ENCODE measurements at places on chromosomes 3 and 15.
A peak's percentile ranks its signal among the peaks of the same experiment; 100 is the strongest.

GRCh38 chr3:124764746-124765145 lies 34.5 kb downstream of the UMPS start:
- no peak for DNase-seq

- DNase-seq = no peak
Measured at GRCh38 chr3:186290796-186291195, 71.2 kb downstream of the DGKG start.

DNA sequence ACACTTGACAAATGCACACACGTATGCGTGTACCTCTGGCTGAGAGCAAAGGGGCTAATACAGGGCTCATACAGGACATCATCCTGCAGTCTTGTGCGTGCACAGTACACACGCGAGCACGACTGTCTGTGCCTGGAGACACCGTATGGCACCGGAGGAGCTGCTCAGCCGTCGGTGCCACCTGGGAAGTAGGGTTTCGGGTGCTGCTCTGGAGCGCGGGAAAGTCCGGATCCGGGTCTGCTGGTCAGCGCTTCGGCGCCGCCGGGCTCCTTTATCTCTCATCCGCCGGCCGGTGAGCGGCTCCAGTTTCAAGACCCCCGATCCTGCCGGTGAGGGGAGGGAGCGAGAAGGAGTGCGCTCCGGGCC lies 9.3 kb downstream of the FOXL2 start:
- DNase-seq = no peak

GRCh38 chr3:106620646-106621045 lies 751.8 kb upstream of the CBLB start:
- DNase-seq = no peak

GRCh38 chr3:25418596-25418995 lies 9.5 kb upstream of the RARB start:
- DNase-seq = no peak

- no peak for DNase-seq
Measured at GRCh38 chr3:126932188-126932931, 50.6 kb upstream of the PLXNA1 start.

DNA sequence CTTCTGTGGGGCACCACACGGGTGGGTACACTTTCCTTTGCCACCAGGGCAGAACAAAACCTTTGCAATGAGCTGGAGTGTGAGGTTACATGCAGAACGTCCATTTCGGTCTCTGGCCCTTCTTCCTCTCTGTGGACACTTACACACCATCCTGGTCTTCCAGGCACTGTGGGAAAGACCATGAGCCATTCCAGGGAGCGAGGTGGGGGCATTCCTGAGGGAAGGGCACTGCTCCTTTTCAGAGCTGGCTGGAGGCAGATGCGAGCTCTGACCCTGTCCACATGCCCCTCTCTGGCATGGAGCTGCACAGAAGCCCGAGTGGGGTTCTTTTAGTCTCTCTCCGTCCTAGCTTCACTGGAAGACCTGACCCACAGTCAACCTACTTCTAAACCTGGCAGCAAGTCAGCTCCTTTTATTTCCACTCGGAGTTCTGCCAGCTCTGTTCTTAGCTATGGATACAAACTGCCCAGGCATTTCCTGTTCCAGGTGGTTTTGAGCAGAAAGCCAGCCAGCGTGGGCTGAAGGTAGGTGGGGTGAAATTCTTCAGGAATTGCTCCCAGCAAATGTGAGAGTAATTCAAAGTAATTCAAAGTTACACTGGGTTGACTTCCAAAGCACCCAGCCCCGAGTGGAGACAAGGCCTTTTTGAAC lies 281.4 kb downstream of the ADAMTS17 start:
- DNase-seq = no peak

DNA sequence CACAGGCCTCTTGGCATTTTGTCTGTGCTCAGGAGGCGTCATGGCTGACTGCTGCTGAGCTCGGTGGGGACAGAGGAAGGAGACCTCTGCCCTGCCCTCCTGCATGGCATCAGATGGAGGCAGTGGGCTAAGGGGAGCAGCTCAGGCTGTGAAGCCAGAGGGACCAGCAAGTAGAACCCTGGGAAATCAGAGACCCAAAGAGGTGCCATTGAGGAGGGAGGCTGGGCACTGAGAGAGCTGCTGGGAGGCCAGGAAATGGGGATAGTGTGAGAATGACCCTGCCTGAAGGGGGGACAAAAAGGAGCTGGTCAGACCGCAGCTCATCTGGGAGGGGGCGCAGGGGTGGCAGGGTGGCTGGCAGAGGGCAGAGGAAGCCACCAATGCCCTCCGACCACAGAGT lies 136.8 kb downstream of the FBLN2 start:
- DNase-seq = no peak

- DNase-seq = no peak
Measured at GRCh38 chr3:182364323-182364722, 429.0 kb upstream of the ATP11B start.

GRCh38 chr15:65132878-65133547 lies 595 bp downstream of the PDCD7 start:
- DNase-seq = peak; percentile 37

- DNase-seq = no peak
Measured at GRCh38 chr3:31184261-31185061, 290.0 kb upstream of the GADL1 start.

DNA sequence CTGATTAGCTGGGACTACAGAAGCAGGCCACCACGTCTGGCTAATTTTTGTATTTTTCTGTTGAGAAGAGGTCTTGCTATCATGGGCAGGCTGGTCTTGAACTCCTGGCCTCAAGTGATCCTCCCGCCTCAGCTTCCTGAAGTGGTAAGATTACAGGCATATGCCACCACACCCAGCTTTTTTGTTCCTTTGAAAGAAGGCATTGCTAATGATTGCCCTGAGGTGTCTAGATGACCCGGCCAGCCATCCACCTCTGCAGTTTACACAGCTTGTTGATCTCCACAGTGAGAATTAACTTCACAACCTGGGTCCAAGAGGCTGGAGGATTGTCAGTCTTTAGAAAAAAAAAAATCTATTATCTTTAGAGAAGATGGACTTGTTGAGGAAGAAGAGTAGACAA lies 58.7 kb downstream of the SMAD3 start:
- DNase-seq = no peak

GRCh38 chr3:29690686-29691353 lies 409.9 kb downstream of the RBMS3 start:
- no peak for DNase-seq

GRCh38 chr3:136954251-136954650 lies 3.5 kb upstream of the IL20RB start:
- no peak for DNase-seq

- DNase-seq = no peak
Measured at GRCh38 chr3:4493941-4494894, 1.1 kb downstream of the ITPR1 start.

DNA sequence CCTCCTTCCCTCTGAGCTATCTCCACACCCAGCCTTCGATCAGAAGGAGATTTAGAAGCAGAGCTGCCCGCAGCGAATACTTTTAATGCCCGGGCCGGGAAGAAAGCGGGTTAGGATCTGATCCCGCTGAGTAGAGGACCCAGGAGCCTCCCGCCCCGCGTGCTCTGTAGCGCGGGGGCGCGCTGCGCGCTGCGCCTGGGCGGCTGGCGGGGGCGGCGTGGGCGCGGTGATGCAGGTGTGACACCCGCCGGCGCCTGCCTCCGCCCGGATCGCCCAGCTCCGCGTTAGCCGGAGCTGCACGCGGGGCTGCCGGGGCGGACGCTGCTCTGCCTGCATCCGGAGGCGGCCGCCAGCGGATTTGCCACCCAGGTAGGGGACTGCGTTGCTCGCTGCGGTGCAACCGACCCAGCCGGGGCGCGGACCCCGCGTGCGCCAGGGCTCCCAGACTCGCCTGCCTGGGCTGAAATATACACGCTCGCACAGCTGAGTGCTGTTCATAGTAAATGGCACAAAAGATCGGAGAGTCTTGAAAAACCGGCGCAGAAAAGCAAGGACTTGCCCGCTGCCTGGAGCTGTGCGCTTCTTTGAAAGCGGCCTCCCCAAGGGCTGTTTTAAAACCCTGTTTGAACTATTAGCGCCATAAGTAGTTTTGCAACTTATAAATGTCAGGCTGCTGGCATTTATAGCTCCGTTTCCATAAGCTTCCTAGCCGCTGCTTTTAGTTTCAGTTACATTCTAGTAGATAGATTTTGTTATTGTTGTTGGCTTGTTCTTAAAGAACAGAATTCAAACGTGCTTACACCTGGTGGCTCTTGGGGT lies at the start of gene SV2B:
Gene SV2B (plus strand): TSS at position 263 of the 819 bp plus-strand sequence. CDS start 126,007 bp downstream, outside the sequence.
- peak; percentile 18 for DNase-seq

GRCh38 chr15:73906346-73907034 lies 19.8 kb upstream of the LOXL1 start:
- DNase-seq = no peak

- DNase-seq = no peak
Measured at GRCh38 chr3:129661766-129662165, 55.3 kb upstream of the PLXND1 start.

- no peak for DNase-seq
Measured at GRCh38 chr15:54353726-54354125, 375.5 kb downstream of the UNC13C start.

DNA sequence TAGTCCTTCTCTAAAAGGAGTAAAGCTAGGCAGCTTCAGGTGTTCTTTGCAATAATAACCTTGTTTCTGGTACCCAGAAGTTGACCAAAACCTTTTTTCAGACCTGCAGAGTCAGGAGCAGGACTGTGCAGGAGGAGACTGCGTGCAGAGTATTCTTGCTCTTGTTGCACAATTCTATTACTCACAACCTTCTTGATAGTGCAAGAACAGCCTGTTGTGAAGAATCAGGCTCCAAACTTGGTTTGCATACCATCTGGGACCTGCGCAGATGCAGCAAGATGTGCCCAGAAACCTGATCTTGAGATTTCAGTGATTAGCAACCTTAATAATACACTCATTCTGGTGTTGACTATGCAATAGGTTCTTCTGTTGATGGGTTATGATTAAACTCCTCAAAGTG lies 111.9 kb downstream of the ATG7 start:
- DNase-seq = no peak

- peak; percentile 82 for DNase-seq
Measured at GRCh38 chr15:92069308-92070250, 216.1 kb downstream of the SLCO3A1 start.

GRCh38 chr3:172204716-172205115 lies 165.3 kb downstream of the FNDC3B start:
- DNase-seq = no peak

DNA sequence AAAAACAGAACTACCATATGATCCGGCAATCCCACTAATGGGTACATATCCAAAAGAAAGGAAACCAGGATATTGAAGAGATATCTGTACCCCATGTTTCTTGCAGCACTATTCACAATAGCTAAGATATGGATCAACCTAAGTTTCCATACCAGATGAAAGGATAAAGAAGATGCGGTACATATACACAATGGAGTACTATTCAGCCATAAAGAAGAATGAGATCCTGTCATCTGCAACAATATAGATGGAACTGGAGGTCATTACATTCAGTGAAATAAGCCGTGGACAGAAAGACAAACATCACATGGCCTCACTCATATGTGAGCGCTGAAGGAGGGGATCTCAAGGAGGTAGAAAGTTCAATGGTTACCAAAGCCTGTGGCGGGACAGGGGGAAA lies 3.0 kb downstream of the SLC41A3 start:
- DNase-seq = no peak

- DNase-seq = no peak
Measured at GRCh38 chr15:100809587-100809986, 70.0 kb upstream of the ALDH1A3 start.

DNA sequence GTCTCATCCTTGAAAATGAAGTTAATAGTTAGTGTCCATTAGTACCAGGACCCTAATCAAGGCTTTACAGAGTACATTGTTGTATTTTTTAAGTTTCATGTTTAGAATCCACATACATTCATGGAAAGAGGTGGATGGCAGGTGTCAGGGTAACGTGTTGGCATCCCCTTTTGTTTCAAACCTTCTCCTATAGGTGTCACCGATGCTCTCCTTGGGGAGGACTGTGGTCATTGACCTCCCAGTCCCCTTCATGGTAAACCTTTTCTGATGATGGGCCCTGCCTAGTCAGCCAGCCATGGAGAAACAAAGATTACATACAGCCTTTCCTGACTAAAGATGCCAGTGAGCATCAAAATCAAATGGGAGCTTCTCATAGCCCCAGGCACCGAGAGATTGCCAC lies 574.8 kb downstream of the AGBL1 start:
- no peak for DNase-seq

DNA sequence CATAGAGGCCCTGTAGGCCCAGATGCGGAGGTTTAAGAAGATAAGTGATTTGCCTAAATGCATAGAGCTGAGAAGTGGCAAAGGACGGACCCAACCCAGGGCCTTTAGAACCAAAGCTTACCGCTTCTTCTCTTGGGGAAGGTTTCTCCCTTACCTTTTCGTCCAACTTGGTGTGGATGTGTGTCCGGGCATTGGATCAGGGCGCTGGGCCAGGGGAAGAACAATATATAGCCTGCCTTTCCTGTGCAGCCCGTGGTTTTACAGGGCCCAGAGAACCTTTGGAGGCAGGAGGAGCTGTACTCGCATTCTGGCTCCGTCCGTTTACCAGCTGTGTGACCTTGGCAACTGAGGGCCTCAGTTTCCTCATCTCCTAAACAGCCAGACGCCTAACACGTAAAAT lies 686 bp upstream of the P3H2 start:
- DNase-seq = no peak

Measured in hematopoietic multipotent progenitor cell (in vitro differentiated cells).